Activated naive CD4-positive, alpha-beta T cell treated with Interleukin-2 at 50 U/mL for 16 hours (primary cell): ENCODE measurements at places on chromosomes 12 and 14.

DNA sequence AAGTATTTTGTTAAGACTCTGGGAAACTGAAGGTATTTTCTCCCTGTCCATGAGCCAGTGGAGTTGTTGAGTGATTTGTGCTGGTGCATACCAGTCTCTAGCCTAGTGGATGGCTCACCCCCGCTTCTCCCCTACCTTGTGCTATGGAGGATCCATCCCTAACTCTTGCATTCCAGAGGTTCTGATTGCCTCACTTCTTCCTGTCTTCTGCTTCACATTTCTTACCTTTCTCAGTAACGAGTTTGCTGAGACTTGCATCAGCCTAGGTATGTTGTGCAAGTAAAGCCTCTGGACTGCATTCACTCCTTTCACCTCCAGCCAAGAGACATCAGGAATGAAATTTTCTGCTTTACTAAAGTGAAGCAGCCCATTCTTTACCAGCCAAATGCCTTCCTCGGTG lies 391.6 kb downstream of the ZFP36L1 start:
- DNase-seq, result no peak

GRCh38 chr14:58659846-58660245 lies 22.1 kb downstream of the DACT1 start:
- DNase-seq, result no peak

GRCh38 chr12:9794484-9795093 lies 32.7 kb upstream of the KLRF1 start:
- no peak for DNase-seq

- no peak for DNase-seq
Observed at GRCh38 chr14:68513137-68513536, 279.7 kb downstream of the ZFP36L1 start.

GRCh38 chr14:54680651-54681050 lies 113.7 kb downstream of the SAMD4A start:
- DNase-seq, result no peak
